ENCODE measurements at places on chromosomes 5 and 9. TPM values are rescaled to one million over a fixed set of nuclear protein-coding genes. Genes with fewer than 3 reads are reported as not detected.

FBXL7 gene
- total RNA-seq = 3.9 TPM

ACTBL2 gene
- total RNA-seq = not detected

CFAP157 gene
- total RNA-seq = under 0.01 TPM

ANKRD18B gene
- total RNA-seq = 0.25 TPM

ZNF658 gene
- total RNA-seq = 16.5 TPM
